ENCODE measurements at places on chromosomes 6 and 20.

GRCh38 chr6:145749632-145750031, 14.3 kb upstream of the EPM2A start:
- no peak for DNase-seq

DNA sequence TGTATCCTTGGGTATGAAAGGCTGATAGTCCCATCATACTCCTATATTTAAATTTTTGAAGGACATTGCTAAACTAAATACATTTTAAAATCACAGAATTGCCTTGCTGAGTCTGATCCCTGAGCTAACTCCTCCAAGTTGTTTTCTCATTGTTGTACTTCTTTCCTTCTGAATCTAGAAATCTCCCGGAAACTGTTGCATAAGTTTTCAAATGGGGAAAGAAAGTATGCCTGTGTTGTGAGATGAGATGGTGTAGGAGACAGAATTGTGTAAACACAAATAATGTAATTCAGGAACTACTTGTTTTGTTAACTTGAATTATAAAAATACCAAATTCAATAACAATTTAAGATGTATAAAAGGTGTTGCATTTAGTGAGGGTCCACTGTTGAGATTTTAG, 7.3 kb downstream of the PNRC1 start:
- DNase-seq = no peak

DNA sequence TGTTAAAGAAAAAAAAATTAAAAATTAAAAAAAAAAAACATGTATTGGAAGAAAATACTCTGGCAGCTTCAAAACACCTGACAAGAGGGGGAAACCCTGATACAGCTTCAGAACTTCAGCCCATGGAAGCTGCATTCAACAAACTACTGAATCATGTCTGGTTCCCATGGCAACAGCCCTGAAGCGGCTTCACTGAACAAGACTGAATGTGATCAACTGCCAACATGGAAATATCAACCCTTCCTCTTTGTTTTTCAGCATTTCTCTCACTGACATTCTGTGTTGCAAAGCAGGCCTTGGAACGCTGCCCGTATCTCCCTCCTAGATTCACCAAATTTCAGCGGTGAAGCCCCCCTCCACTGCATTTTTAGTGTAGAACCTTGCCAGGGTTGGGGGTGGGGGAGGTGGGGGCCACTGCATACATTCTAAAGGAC, 91.3 kb upstream of the SHLD1 start:
- no peak for DNase-seq

DNA sequence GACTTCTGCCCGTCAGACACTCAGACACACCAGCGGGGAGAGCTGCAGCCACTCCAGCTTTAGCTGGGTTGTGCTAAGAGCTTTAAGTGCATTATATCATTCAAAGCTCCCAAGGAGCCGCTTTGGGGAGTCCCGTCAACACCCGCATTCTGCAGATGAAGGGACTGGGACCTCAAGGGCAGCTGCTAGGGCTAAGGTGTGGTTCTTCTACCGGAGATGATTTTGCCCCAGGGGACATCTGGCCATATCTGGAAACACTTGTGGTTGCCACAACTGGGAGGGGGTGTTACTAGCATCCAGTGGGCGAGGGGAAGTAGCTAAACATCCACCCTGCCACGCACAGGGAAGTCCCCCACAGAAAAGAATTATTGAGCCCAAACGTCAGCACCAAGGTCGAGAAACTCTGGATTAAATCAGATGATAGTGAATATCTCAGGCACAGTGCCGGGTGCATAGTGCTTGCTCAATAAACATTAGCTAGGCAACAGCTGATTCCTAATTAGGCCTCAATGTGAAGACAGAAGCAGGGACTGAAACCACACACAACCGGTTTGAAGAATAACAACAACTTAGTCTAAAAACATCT, 29.6 kb downstream of the PMEPA1 start:
- no peak for DNase-seq

GRCh38 chr6:21332077-21332476, 261.5 kb upstream of the SOX4 start:
- no peak for DNase-seq

GRCh38 chr6:10410207-10411050, 4.4 kb downstream of the TFAP2A start:
- no peak for DNase-seq

DNA sequence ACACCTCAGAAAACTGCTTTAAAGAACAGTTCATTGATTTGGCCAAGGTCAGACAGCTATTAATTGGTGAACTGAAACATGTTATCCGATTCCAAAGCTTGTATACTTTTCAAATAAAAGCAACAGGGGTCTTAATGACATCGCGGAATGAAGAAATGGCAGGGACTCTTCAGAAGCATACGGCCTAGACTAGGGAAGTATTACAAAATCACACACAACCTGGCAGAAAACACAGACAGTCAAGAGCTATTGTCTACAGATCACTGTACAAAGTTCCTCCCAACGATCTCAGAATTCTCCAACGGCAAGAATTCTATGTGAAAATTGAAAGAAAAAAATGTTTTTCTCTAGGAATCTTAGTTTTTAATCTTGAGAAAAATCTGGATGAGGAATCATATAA, 105.5 kb downstream of the PTPRK start:
- no peak for DNase-seq

GRCh38 chr6:28565823-28566526, 40.3 kb downstream of the GPX5 start:
- DNase-seq = no peak

- no peak for DNase-seq
Measured at GRCh38 chr6:136749359-136749997, 42.8 kb downstream of the MAP3K5 start.

DNA sequence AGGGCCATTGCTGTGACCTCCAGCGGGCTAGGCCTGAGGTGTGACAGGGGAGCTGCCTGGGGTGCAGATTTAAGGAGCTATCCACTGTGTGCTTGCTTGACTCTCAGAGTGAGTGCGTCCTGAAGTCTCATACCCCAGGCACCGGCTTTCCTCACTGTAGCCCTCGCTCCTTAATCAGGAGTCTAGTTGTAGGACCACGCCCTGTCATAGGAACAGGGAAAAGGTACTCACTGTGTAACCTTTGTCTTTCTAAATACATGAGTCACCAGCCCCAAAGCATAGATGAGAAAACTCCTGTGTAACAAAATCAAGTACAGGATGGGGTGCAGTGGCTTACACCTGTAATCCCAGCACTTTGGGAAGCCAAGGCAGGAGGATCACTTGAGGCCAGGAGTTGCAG, 141.7 kb downstream of the TMEM242 start:
- DNase-seq = no peak

DNA sequence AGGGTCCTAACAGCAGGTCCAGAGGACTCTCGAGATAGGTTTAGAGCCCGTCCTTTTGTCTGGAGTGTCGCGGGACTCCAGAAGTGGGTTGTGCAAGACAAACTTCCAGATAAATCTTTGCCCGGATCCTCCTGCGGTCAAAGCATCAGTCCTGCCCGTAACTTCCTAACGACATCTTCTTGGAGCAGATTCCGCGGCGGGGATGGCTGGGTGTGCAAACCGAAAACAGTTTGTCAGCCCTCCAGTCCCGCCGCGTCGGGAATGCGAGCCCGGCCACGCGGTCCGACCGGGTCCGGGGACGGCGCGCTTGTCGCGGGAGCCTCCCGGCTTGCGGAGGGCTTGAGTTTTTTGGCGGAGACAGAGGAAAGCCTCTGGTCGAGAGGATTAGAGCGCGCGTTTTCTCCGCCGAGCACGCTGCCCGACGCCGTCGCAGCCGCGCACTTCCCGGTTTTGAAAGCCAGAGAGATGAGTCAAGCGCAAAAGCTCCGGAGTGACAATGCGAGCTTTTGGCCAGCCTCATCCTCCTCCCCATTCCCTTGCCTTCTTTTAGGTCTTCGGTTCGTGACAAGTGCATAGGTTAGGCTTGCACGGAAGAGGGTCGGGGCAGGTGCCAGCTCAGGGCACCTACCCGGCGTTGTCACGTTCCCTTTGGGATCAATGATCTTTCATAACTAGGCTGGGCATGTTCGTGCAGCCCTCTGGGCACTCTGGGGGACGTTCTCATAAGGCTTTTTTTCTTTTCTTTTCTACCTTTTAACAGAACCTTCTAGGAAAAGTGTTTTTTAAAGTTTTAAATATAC, 91.3 kb upstream of the PRDM1 start:
- no peak for DNase-seq

DNA sequence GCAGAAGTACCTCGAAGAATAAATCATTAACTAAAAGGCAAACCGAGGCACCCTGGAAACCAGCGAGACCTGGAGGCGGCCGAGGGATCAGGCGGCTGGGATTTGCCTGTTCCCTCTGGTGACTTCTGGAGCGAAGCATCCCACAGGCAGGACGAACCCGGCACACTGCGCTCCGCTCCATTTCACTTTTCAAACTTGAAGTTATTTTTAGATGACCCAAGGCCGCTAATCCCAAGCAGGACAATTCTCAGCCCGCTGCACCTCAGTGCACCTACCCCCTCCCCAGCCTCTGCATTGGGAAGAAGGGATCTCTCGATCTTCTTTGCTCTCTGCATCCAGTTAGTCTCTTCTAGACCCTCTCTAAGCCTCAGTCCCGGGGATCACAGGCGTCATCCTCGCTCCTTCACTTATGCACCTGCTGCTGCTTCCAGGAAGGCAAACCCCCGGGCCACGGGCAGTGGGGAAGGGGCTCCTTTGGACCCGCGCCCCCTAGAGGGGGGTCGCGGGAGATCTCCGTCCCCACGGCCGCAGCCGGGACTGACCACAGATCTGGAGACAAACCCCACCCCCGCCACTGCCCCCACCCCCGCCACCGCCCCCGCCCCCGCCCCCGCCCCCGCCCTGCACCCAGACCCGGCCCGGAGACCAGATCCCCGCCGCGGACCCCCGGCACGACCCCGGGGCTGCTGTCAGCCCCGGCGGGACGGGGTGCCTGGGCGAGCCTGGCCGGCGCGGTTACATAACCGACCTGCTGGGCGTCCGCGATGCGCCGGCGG, 636 bp downstream of the RCAN2 start:
- DNase-seq = no peak

DNA sequence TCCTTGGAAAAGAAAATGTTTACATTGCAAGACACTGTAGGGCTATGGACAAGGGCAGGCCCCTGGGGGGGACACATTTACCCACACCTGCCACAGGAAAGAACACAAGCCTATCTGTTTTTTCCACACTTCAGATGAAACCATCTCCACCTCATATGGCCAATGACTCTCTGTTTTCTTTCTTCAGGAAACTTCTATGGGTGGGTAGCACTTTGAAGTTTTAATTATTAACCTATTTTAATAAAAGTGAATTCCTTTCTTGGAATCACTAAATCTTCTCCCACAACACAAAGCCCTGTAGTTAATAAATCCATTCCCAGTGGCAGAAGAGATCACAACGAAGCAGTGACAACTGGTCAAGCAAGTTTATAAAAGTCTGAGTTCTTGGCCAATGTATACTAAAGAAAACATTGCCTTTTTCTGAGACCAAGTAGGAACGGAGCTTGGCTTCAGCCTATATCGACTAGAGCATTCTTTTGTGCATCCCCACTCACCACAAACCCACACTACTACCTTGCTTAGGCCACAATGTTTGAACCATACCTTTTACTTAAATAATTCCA, 125.1 kb upstream of the CARMIL1 start:
- no peak for DNase-seq

- no peak for DNase-seq
Measured at GRCh38 chr20:9359561-9360308, 154.7 kb upstream of the LAMP5 start.

DNA sequence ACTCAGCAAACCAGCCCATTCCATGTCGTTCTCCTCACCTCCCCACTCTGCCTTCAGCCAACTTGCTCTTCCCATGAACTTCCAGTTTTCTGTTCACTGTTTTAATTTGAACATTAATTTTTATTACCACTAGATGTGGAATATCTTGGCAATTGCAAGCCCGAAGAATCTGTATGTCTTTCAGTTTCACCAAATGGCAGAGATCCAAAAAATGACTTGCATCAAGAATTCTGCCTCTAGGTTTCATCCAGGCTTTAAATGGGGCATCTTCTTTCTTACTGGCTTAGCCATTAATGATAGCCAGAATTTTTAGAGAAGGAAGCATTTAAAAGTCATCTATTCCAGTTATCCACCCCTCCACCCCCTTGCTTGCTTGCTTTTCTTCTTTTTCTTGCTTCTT, 39.0 kb downstream of the CAP2 start:
- no peak for DNase-seq

GRCh38 chr6:150081702-150082101, 12.8 kb upstream of the ULBP3 start:
- DNase-seq = no peak

GRCh38 chr20:9632991-9633390, 118.6 kb downstream of the LAMP5 start:
- no peak for DNase-seq

- no peak for DNase-seq
Measured at GRCh38 chr20:48180618-48181017, 395.3 kb upstream of the SULF2 start.

GRCh38 chr6:168823397-168824212, 382.6 kb downstream of the SMOC2 start:
- DNase-seq = no peak

DNA sequence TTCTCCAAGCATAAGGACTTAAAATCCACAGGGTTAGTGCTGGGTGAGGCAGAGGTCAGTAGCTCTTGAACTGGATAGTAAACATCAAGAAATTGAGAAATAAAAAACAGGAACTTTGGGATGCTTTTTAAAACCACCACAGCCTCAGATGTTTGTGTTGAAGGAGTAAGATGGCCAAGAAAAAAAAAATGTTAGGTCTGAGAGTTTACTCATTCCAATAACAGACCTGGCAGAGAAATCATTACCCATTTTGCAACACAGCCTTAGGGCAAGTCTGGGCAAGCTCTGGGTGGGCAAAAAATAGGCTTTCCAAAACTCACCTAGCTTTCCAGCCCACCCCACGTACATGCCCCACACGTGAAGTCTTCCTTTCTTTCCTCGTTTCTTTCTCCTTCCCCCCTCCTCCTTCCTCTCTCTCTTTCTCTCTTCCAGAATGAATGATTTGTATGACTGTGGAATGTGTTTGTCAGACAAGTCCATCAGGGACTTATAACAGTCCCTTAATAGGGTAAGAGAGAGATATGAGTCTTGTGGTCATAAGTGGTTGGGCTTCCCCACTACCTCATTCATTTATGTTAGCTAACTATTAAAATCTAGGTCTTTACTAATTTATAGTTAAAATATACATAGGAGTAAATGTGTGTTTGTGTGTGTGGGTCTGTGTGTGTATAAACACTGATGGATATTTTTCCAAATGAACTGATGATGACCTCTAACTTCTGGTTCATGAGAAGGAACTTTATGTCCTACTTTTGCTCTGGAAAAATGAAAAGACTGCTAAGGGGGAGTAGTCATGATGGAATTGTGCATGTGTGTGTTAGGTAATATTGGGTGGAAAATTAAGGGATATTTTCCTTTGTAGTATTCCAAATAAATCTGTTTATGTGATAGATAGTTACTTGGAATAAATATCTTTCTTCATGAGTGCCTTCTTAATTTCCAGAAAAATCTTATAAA, 18.0 kb upstream of the DSE start:
- no peak for DNase-seq

DNA sequence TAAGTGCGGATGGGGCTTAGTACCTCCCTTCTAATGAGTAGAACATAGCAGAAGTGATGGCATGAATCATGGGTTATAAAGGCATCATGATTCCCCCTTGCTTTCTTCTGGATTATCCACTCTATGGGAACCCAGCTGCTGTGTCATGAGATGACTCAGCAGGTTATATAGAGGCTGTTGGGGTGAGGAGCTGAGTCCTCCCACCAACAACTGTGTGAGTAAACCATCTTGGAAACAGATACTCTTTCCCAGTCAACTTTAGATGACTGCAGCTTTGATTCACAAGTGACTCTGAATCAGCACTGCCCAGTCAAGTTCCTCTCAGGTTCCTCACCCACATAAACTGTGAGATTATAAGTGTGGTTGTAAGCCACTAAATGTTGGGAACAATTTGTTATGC, 46.3 kb downstream of the FAM83B start:
- DNase-seq = no peak

GRCh38 chr6:136334465-136334846, 44.8 kb upstream of the BCLAF1 start:
- DNase-seq = no peak
